ENCODE measurements at places on chromosomes 3 and 15.

- no peak for DNase-seq
Observed at GRCh38 chr15:63186065-63186464, 3.3 kb upstream of the RAB8B start.

GRCh38 chr3:114444216-114444615 lies 150.4 kb downstream of the TIGIT start:
- DNase-seq, result no peak

- DNase-seq, result peak; percentile 50
Observed at GRCh38 chr15:45307230-45307924, 55.3 kb downstream of the SLC28A2 start.

GRCh38 chr3:179991104-179991503 lies 45.6 kb downstream of the PEX5L start:
- peak; percentile 10 for DNase-seq

- DNase-seq, result no peak
Observed at GRCh38 chr15:33801954-33802353, 166.3 kb upstream of the CHRM5 start.

DNA sequence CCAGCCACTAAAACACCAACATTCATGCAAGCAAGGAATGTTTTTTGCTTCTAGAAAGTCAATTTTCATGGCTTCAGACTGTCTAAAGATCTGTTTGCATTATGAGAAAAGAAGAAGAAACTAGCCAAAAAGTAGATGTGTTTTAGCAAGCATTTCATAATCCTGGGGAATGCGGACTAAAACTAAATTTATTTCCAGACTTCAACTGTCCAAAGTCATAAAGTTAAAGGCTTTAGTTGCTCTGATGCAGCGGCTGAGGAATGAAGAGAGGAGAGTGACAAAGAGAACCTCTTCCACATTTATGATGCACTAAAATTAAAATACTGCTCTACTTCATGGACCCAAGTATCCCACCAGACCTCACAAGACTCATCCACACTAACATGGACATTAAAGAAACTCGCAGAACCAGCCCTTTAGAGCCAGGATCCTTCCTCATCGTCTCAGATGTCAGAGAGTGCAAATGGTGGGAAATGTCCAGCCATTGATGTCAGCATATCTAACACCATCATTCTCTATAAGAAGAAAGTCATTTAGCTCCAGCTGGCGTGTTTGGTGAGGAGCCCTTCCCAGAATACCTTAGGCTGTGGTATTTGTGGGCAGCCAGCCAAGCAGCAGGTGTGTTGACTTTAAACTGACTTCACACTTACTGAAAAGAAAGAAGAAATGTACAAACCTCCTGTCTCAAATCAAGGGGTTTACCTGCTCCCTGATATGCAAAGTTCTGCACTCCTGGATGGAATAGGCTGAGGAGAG lies 17.4 kb downstream of the FYCO1 start:
- peak; percentile 32 for DNase-seq

DNA sequence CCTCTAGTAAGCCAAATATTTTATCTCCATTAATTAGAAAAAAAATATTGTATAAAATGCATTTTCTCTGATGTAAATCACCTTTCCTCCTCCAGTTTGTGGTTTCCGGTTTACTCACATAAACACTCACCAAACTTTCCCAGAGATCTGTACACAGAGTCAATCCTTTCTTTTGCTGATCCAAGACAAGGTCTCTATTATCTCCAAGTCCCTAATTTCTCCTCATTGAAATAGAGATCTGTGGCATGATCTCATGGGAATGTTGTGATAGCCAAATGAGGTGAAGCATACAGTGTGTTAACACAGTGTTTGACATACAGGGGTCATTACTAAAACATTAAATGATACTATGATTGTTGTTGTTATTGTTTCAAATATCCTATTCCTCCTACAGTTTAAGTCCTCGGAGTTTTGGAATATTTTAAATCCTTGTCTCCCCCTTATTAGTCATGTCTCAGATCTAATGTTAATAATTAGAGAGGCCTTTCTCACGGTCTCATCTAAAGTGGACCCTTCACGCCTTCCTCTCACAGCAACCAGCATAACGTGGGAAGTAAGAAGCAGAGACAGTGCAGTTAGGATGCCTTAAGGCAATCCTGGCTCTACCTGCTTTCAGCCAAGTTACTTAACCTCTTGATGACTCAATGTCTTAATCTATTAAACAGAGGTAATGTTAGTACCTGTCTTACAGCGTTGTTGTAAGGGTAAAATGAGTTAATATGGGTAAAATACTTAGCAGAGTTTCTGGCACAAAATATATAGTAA lies 333.3 kb downstream of the GRM7 start:
- DNase-seq, result no peak

GRCh38 chr3:32577581-32578556 lies 7.2 kb upstream of the DYNC1LI1 start:
- no peak for DNase-seq

- DNase-seq, result no peak
Observed at GRCh38 chr3:149610351-149611105, 47.3 kb downstream of the WWTR1 start.

- DNase-seq, result no peak
Observed at GRCh38 chr3:183485585-183485984, 57.2 kb upstream of the MCF2L2 start.

DNA sequence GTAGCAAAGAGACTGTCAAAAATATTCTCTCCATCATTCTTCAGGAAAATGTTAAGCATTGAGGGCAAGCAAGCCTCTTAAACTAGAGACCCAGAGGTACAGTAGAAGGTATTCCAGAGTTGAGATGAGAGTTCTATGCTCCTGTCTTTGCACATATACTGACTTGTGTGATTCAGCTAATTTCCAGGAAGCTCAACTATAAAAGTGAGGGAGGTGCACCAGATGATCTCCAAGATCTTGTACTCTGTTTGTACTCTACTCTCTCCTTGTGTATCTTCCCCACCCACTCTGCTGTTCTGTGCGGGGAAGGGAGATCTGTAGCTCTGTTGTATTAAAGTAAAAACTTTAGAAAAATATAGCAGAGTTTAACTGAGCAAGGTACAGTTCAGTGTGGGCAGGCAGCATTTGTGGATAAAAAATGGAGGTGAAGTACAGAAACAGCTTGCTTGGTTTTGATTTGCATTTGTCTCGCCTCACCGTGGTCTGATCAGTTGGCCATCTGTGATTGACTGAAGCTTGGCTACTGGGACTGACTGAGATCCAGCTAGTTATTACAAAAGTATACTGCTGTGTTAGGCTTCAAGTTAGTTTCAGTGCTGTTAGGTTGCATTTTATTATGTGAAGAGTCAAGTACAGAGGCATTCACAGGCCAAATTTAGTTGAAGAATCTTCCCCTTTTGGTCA lies 463.1 kb upstream of the GOLIM4 start:
- DNase-seq, result no peak

DNA sequence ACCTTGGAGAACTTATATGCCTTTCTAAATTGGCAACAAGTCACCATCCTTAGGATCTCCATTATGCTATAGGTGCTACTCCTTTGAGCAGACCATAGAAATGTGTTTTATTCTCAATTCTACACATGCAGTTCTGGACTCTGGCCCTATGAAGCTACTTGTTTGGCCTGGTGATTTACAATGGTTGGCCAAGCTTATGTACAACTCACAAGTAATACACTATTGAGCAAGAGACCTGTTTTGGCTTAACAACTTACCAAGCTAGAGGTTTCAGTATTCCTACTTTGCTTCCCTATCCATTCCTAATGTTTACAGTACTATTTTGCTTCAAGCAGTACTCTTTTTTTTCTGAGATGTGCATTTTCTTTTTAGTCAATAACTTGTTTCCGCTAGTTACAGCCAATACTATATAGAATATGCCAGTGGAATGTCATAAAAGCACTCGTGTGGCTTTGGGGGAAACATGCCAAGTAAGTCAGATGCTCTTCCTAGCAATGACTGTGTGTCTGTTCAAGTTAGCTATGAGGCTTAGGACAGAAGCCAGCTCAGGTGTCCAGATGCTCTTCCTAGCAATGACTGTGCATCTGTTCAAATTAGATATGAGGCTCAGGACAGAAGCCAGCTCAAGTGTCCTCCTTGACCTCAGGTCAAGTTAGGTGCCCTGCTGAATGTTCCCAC lies 174.9 kb upstream of the SEMA6D start:
- no peak for DNase-seq

GRCh38 chr3:102018551-102018950 lies 169.2 kb downstream of the NFKBIZ start:
- no peak for DNase-seq

GRCh38 chr15:26804063-26804804 lies 31.4 kb upstream of the GABRB3 start:
- DNase-seq, result peak; percentile 17

GRCh38 chr3:194328053-194328657 lies 23.0 kb downstream of the CPN2 start:
- peak; percentile 52 for DNase-seq

- no peak for DNase-seq
Observed at GRCh38 chr3:37785736-37786135, 75.9 kb upstream of the CTDSPL start.

DNA sequence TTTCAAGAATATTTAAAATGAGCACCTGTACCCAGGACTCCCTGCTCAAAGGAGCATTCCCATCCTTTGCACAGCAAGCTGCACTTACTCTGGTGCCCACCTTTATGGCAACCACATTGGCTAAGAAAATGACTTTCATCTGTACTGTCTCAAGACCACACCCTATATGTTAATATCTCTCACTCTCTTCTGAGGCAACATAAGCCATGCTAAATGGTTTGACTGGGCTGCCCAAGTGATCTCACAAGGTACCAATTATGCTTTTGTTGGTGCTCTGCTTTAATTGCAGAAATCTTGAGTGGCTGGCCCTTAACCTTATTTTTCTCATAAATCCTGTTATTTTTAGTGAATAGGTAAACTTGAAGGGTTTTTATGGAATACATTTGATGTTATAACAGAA lies 17.7 kb downstream of the RYK start:
- no peak for DNase-seq

GRCh38 chr3:81268526-81268925 lies 492.9 kb downstream of the GBE1 start:
- DNase-seq, result no peak

- no peak for DNase-seq
Observed at GRCh38 chr15:69114331-69114928, 46.0 kb upstream of the GLCE start.

- DNase-seq, result no peak
Observed at GRCh38 chr3:63951492-63952247, 39.5 kb upstream of the SCAANT1 start.

DNA sequence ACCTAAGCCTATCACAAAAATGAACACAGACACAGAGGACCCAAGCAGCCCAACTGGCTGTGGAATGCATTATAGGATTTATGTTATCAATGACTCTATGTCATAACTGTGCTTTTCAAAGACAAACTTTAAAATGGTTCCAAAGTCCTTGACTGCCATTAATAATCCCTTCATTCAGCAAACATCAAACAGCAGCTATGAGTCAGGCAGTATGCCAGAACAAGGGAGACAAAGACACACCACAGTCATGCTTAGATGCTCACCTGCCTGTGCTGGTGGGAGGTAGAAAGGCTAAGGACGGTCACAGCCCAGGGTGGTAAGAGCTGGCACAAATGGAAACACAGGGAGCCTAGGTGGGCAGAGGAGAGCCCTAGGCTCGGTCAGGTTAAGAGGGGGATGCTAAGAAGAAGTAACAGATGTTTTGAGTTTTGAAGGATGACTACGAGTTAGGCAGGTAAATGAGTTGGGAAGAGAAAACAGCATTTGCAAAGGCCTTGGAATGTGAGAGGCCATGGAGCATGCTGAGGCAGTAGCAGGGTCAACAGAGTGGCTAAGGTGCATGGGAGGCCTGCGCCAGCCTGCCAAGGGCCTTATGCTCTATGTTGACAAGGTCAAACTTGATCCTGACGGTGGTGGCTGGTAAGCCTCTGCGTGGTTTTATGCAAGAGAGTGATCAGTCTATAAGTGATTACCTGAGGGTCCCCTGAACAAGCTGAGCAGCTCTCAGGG lies 23.0 kb downstream of the NMNAT3 start:
- DNase-seq, result no peak

- no peak for DNase-seq
Observed at GRCh38 chr3:13715961-13716360, 163.9 kb downstream of the WNT7A start.

GRCh38 chr3:17795711-17796110 lies 53.3 kb upstream of the TBC1D5 start:
- no peak for DNase-seq

GRCh38 chr3:50630394-50630793 lies 13.4 kb downstream of the MAPKAPK3 start:
- DNase-seq, result no peak

DNA sequence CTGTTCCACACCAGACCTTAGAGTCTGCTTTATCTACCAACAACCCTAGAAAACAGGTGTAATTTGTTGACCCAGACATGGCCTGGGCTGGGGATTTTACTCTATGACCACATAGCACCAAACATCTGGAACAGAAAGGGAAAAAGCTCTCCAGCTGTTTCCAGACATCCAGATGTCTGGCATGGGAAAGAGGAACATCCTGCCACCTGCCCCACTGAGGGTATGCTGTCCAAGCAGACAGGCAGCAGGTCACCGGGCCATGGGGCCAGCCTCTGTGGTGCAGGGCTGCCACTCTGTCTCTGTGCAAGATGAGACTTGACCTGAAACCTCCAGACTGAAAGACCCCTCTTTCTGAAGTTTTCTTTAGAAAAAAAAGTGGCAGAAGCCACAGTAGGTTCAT lies 359.3 kb upstream of the ICE2 start:
- no peak for DNase-seq

DNA sequence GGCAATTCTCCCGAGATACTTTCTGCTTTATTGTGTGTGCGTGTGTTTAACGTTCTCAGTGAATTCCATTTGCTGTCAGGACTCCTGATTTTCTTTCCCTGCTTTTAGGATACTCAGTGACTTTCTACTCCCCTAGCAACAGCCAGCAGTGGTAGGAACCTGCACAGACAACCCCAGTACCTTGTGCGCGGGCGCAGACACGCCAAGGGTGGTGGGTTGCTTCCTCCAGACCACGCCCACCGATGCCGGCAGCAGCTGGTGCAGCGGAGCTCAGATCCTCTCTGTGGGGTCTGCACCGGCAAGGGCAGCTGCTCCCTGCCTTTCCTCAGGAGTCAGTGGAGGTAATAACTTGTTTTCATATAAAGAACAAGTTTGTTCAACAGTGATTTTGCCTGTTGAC lies 225.1 kb upstream of the NDN start:
- DNase-seq, result no peak

DNA sequence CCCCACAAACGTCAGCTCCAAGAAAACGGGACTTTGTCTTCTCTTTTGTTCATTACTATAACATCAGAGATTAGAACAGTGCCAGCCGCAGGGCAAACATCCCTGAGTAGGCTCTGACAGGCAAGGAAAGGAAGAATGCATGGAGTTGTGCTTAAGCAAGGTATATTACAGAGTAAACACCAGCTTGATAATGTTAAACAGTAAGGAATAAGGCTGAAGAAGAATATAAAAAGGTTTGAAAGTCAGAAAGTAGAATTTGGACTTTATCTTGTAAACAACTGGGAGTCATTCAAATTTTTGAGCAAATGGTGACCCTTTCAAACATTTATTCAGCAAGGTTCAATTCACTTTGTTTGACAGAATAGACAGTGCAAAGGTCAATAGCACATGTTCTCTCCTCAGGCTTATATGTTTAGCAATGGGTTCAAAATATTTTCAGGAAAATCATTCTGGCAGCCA lies 11.0 kb downstream of the GABPB1 start:
- DNase-seq, result no peak
